ENCODE measurements at places on chromosomes 1 and 21.
A peak's percentile ranks its signal among the peaks of the same experiment; 100 is the strongest.

GRCh38 chr1:60668585-60668984 lies 413.8 kb upstream of the NFIA start:
- DNase-seq: no peak

DNA sequence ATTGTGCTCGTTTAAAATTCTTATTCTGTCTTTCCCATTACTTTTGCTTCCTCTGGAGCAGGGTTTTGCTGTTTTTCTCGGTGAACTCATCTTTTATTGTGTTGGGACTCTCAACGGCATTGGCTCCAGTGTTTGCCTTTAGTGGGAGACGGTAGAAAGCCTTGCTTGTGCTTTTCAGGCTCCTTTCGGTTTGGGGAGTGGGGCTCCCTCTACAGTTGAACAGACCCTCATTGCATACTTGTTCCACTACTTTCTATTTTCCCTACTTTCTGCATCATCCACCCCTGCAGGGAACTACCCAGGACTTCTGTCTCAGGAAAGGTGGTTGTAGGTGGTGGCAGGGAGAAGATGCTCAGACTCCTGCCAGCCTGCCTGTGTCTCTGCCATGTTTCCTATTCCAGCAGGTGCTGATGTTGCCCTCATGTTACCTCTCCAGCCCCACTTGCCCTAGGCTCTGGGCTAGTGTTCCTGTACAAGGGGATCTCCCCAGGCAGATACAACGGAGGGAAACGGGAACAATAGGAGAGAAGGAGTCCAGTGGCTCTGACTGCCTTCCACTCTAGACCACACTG lies 68.5 kb upstream of the ZBTB18 start:
- no peak for DNase-seq

- DNase-seq: no peak
Observed at GRCh38 chr1:109239047-109239408, 10.3 kb upstream of the CELSR2 start.

GRCh38 chr1:107477233-107477632 lies 336.4 kb downstream of the NTNG1 start:
- DNase-seq: peak; percentile 29

- no peak for DNase-seq
Observed at GRCh38 chr1:211336161-211336560, 9.5 kb downstream of the TRAF5 start.

GRCh38 chr1:9874959-9875635 lies 35.0 kb downstream of the CTNNBIP1 start:
- peak; percentile 87 for DNase-seq

DNA sequence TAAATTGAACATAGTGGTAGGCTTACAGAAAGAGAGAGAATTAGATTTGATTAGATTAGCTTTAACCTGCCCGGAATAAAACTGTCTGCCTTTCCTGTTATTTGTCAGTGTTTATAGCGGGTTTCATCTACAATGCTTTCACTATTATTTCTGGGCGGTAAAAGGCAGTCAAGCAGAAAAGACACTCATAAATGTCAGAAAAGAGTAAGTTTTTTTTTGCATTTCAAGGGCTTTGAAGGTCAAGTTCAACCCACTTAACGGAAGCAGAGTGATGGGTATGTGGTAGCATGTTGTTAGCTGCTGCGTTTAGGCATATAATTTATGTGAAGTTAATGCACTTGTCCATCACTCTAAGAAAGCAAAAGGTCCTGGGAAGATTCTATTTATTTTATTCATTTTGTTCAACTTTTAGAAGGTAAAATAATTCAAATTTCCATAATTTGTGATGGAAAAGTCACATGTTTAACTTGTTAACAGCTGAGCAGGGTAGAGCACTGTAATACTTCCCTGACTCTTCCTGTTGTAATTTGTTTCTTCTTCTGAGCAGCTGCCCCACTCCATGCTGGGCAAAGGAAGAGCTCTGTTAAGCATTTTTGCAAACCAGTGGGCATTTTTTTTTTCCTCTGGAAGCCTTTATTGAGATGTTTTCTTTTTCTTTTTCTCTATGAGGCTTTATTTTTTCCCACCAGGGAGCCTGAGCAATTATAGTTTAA lies 220.1 kb downstream of the ST6GALNAC3 start:
- DNase-seq: no peak

DNA sequence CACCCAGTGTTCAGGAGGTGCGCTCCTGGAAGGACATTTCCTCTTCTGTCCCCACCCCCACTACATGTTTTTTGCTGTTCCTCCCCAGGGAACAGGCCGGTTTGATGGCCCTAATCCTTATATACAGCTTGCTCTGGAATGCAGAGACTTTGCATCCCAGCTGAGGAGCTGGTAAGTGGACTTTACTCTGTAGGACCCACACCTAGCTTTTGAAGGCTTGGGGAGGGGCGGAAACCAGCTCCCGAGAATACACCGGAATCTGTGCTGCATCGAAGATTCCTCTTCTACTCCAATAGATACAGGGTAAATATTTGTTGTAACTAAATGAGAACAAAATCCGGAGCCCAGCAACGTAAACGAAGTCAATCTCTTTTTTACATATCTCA lies 1.2 kb upstream of the CGN start:
- no peak for DNase-seq

- no peak for DNase-seq
Observed at GRCh38 chr1:17287130-17287776, 20.7 kb upstream of the PADI4 start.

DNA sequence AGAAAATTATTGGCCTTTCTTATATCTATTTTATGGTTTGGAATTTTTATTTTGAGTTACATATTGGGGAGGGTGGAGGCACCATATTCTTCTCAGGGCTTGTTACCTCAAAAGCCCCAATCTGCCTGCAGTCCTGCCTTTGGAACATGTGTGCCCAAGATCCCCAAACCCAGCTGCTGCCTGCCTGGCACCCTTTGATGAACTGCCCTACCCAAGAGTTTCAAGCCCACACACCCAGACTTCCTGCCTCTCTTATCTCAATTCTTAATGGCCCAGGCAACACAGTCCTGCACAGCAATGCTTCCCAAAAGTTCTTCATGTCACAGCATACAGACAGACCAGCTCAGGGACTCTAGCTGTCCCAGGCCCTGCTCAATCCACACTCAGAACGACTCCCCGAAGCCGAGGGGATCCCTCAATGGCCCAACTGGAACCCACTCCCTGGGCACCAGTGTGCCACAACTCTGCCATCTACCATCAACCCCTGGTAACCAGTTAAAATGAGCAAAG lies 19.2 kb downstream of the OLFML2B start:
- DNase-seq: peak; percentile 90

- DNase-seq: no peak
Observed at GRCh38 chr1:22721122-22721873, 10.7 kb downstream of the EPHB2 start.

DNA sequence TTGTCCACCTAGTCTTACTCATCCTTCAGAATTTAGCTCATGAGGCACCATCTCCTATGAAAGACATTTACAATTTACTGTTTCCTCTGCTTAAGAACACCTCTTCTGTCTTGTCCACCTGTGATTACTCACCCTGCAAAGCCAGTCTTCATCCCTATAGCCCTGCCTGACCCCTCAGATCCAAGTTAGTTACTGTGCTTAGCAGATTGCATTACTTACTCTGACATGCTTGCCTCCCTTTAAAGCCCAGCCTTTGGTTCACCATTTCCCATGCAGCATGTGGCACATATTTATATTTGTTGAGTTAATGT lies 60.9 kb upstream of the VCAM1 start:
- no peak for DNase-seq

GRCh38 chr1:11481019-11481418 lies 2.1 kb downstream of the DISP3 start:
- DNase-seq: peak; percentile 8

DNA sequence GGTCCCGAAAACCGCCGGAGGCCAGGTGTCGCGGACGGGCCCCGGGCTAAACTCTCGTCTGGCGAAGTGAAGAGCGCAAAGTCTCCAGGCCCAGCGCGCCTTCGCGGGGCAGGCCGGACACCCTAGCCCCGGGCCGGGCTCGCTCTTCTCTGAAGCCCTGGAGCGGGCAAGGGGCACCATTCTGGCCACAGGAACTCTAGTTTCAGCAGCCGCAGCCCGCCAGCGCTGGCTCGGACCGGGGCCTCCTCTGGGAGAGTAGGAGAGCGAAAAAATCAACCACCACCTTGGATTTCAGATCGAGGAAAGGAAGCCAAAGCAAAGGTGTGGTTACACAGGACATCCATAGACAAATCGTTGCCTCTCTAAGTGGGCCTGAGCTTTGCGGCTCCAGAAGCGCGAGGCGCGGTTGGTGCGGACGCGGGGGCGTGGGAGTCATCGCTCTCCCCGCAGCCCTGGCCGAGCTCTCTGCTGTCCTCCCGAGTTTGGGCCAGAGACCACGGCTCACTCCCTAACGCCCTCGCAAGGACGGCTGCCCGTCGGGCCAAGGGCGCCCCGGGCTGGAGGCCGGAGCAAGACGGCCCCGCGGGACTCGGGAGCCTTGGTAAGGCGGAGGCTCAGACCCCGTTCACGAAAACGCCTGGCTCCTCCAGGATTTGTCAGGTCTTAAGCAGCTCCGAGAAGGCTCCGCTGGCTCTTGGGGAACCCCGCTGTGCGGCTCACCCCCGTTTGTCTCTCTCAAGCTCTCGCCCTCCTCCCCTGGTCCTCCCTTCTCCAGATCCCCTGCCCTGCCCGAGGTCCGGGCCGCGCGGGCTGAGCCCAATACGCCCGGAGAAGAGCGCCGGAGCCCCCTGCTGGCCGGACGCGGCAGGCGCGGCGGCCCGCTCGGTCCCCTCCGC lies 132.9 kb upstream of the DPYD start:
- DNase-seq: peak; percentile 76

- DNase-seq: no peak
Observed at GRCh38 chr21:31879241-31879650, 6.4 kb downstream of the HUNK start.

GRCh38 chr21:18495523-18495922 lies 91.9 kb upstream of the TMPRSS15 start:
- no peak for DNase-seq

GRCh38 chr21:37783016-37783415 lies 133.2 kb downstream of the KCNJ6 start:
- DNase-seq: no peak

- no peak for DNase-seq
Observed at GRCh38 chr21:21268061-21268471, 269.9 kb downstream of the NCAM2 start.

DNA sequence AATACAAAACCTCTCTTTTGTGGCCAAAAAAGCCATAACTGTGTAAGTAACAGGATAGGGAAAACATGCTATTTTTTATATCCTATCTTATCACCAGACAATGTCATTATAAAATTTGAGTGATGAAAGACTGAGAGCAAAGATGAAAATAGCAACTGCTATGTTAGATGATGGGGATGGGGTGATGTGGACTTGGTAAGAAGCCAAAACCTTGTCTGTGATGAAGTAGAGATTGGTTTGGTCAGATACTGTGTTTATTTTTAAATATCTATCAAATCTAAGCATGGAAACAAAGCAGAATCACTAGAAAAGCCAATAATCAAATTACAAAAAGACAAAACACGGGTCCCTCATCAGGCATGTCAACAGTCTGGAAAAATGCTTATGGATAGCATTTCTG lies 631.1 kb upstream of the NR5A2 start:
- no peak for DNase-seq

- DNase-seq: no peak
Observed at GRCh38 chr1:193325771-193326170, 139.4 kb upstream of the B3GALT2 start.

DNA sequence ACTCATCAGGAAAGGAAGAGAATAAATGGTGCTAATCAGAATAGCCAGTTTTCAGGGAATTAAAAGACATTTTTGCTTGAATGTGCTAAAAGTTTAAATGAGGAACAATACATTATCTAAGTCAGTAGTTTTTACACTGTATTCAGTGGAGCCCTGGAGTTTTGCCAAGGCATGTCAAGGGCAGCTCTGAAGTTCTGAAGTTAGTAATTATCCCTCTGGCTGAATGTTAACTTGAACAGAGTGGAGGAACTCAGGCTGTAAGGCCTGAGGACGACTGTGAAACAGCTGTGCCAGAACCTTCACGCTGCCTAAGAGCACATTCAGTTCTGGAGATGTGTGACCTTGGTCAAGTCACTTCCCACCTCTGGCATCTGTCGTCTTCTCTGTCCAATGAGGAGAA lies 68.1 kb downstream of the EDEM3 start:
- peak; percentile 57 for DNase-seq

GRCh38 chr21:44702111-44702972 lies 5.4 kb downstream of the KRTAP10-12 start:
- no peak for DNase-seq

GRCh38 chr1:231162970-231163829 lies 1.3 kb downstream of the TRIM67 start:
- peak; percentile 12 for DNase-seq

DNA sequence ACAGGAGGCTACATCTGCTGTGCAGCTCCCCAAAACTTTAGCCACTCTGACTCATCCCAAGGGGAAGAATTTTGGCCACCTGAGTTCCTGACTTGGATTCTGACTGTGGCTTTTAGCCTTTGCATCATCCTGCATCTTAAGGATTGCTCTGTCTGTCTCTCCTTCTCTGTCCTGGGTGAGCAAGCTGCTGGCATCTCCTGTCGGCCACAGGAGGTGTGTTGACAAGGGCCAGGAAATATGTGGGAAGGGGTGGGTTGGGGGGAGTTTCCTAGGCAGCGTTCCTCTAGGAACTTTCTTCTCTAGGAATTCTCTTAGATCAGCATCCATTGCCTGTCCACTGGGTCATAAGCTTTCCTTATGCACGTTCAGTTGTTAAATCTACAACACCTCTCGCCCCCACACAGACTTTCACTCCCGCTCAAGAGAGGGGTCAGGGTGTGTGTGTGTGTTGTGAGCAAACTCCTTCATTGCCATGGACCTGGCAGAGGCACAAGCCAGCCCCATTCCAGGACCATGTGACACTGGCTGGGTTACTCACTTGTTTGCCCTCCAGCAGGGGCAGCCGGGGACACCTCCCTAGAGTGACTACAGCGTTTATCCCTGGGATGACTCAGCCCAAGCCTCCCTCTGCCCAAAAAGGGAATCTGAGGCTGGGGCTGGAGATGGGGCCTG lies 145.0 kb upstream of the DUSP10 start:
- DNase-seq: no peak

- peak; percentile 59 for DNase-seq
Observed at GRCh38 chr1:226711976-226712741, 26.9 kb downstream of the ITPKB start.

DNA sequence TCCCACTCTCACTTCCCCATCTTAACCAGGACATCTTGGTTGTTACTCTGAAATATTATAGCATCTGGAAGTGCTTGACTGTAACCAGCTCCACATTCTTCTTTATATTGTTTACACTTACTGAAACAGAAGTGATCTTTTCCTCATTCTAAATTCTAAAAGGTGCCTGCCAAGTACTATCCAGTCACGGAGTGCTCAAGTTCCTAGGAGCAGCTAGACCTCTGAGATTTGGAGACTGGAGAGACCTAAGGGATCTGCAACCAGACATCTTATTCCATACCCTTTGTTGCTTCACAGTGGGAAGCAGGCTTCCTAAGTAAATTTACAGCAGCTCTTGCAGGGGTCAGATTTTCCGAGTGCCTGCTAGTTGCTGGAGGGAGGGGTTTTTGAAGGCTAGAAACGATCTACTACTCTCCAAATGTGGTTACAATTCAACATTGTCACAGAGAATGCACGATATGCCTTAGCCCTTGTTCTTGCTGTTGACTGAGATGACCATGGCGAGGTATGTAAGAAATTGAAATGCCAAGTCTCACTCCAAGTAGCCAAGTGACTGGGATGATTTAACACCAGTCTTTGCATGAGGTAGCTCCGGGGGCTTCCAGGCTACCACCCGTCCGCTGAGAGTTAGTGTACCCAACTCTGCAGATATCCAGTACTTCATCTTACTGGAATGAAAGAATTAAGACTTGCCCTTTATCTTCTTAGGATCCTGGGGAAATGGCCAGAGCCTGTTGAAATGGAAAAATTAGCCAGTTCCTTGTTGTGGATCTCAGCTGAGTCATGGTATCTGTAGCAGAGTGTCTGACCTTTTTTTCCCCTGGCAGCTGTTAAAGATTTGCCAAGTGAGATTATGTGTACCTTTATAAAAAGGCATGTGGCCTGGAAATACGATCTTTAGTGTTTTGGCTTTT lies 150.8 kb downstream of the MAST2 start:
- DNase-seq: peak; percentile 21

All from hematopoietic multipotent progenitor cell treated with erythropoietin and hydrocortisone succinate and interleukin-3 and kit ligand, for 4 days (in vitro differentiated cells).